ENCODE measurements at places on chromosomes 16 and 17.

DNA sequence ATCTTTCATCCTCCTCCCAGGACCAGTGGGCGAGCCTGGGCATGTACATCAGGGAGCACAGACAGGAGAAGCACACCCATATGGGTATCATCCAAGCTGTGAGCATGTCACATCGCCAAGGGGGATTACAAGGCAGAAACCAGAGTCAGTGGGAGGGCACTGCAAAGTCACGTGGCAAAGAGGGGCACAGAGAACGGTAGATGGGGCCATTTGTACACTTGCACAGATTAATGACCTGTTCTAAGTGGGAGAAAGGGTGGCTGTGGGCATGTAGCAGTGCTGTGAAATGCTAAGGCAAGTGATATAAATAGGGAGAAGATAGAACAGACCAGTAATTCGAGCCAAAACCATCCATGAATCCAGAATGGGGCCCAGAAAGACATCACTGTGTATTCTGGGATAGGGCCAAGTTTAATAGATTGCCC is 265.0 kb downstream of the CPPED1 start:
- DNase-seq: no peak

GRCh38 chr16:12497526-12497925 is 306.2 kb downstream of the CPPED1 start:
- no peak for DNase-seq

DNA sequence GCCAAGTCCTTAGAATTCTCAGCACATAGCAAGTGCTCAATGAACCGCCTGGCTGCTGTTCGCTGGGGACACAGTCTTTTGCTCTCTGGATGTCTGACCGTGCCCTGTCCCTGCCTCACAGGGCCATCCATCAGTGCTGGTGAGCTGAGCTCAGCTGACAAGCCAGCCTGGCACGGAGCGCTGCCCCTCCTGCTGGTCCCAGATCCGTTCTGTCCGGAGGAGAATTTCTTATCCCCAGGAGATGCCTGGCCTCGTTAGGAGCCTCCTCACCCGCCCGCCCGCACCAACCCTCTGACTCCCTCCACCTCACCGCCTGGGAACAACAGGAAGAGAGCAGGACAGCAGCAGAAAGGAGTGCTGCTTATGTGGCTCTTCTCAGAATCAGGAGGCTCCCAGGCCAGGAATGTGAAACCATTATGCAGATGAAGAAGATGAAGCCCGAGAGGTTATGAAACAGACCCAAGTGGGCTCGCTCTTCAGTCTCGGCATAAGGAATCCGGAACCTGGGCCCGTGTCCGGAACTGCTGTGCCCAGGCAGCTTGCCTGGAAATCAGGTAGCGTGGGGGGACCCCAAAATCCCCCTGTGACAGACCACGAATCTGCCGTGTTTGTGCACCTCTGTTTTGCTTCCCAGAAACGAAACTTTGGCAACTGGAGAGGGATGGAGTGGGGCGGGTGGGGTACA is 28.8 kb upstream of the RMI2 start:
- no peak for DNase-seq

DNA sequence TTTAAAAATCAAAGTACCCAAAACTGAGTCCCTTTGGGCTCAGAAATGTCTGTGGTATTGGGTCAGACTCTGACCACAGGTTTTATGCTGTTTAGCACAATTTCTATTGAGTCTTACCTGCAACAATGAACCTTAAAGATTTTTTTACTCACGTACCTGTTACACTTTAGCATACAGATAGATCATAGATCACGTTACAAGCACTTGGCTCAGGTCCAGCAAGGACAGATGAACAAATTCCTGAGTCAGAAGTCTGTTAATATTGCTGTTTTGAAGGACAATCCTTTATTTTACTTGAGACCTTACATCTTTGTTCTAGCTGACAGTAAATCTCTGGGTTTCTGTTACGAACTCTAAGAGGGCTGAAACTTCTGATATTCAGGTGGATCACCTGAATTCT is 12.8 kb downstream of the SLC7A6OS start:
- DNase-seq: no peak

- no peak for DNase-seq
Measured at GRCh38 chr16:85379041-85380001, 233.8 kb upstream of the GSE1 start.

Data from amygdala (tissue), 56 donors.